ENCODE measurements at places on chromosomes 3 and 15.

DNA sequence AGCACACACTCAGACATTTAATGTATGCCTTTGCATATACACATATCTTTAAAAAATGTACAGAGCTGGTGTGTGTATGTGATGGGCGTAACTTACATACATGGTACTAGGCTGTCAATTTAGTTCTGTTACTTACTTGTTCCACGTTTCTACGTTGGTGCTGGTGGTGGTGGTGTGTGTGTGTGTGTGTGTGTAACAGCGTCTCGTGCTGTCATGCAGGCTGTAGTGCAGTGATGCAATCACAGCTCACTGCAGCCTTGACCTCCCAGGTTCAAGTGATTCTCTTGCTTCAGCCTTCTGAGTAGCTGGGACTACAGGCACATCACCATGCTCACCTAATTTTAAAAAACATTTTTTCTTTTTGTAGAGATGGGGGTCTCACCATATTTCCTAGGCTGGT is 64.2 kb downstream of the ISG20 start:
- DNase-seq, result no peak

DNA sequence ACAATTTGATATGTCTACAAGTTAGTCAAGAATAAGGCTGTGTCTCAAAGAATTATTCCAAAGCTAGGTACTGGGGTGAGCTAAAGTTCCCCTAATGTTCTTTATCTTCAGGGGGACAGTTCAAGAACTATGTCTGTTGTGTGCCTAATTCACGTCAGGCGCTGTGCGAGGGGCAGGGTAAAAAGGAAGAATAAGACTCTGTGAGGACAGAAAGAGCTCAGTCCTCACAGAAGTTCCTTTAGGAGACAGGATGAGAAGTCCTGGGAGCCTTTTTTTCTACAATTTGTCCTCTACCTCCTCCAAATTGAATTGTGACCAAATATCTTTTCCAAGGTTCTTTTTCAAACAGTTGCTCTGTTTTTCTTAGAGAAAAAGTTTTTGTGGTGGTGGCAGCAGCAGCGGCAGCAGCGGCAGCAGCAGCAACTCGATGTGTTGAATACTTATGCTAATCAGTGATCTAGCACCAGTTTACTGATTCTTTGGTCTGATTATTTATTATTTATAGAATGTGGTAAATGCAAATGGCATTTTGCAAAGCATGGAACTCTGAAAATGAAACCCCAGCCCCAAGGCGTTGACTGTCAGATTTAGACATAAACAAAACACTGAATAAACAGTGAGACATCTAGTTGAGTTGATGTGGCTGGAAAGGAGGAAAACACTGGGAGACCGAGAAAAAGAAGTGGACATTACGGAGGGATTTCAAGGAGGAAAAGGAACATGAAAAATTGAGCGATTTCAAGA is 88.6 kb downstream of the GTPBP8 start:
- no peak for DNase-seq

DNA sequence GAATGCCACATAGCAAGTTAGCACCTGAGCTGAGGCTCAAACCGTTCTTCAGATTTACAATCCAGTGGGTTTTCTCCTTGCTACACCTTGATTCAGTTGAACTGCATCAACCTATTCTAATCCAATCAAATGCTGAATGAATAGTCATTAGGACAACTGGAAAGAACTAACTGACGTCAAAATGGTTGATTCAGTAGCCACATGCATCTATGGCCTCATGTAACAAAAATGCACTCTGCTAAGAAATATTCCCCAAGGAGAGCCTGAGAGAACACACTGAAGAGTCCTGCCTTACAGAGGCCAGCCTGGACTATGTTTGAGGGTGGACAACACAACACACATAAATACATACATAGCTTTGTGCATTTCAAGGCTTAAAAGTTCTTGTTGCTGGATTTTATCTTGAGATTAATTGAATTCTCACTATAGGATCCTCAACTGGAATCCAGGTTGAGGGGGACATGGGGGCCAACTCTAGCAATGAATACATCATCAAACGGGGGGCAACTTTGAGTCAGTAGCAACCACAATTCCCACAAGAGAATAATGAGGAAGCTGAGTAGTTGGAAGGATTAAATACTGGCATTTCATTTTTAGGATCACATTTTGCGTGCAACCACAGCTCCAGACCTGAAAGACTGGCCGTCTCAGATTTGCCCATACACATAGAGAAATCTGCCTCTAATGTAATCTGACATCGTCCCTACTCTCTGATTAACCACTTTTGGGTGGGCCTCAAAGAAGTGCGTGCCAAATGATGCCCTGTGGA is 280.2 kb upstream of the ICE2 start:
- no peak for DNase-seq

DNA sequence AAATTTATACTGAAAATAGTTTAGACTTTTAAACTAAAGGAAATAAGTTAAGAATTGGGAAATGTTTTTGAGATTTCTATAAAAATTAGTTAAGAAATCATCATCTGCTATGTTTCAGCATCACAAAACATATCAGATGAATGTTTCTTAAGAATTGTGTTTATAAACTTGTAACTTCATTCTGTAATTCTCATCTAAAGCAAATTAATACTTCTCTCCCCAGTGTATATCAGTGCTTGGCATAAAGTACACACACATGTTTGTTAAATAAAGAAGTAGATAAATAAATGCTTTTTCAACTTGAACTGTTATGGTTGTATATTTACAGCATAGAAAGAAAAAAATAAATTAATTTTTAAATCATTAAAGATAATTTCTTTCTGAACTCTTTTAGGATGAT is 245.9 kb upstream of the SLITRK3 start:
- no peak for DNase-seq

- no peak for DNase-seq
Measured at GRCh38 chr3:189790658-189791057, 159.5 kb downstream of the TP63 start.

DNA sequence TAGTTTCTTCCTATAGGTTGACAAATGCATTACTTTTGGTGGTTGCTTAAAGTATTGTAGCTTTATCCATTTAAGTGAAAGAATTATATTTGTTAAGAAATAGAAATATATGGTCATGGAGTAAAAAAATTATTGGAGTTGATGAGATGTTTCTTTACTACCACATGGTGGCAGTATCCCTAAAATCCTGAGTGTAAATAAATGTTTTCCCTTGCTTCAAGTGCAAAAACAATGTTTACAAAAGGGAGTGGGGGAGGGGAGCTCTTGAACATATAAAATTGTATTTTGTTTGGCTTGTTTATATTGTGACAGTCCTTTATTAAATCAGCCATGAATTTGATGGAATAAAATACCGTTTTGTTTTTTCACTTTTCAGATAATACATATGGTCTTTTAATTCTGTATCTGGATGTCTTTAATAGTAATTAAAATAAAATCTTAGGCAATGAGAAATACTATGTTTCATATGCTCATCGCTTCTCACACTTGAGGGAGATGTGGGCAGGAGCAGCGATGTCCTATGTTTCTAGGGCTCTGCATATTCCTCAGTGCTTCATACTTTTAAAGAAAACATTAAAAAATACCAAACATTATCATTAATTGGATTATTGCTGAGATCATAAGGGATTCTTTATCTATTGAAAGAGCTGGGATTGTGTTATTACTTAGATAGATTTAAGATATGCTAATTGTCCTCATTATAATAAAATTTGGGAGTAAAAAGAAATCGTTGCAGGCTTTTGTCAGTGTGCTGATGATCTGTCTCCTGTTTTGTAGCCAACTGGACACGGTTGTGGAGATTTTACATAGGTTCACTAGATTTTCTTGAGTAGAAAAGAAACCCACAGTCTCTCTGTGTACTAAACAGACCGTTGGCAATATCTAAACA is 349.7 kb downstream of the TUSC7 start:
- DNase-seq, result no peak

DNA sequence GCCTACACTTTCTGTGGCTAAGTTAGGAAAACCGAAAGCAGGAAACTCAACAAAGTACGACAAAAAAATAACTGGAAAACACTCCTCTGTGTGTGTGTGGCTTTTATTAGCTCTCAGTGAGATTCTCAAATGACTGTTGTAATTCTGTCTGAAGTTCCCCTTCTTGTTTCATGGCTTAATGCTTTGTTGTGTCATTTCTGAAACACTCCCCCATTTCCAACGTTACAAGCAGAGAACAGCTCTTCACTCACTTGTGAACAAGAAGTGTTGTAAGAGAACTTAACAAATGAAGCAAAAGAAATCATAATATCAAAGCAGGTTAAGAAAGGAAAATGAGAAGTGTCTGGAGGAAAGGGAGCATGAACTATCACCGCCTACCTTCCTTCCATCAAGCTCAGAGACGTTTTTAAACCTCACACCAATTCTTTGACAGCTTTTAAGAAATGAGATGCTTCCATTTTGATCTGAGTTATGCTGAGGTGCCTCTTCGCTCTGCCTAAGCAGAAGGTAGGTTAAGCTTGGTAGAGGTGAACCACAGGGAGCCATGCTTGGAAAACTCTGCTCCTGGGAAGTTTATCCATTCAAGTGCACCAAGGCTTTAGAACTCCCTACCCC is 12.4 kb upstream of the SEC62 start:
- DNase-seq, result no peak

DNA sequence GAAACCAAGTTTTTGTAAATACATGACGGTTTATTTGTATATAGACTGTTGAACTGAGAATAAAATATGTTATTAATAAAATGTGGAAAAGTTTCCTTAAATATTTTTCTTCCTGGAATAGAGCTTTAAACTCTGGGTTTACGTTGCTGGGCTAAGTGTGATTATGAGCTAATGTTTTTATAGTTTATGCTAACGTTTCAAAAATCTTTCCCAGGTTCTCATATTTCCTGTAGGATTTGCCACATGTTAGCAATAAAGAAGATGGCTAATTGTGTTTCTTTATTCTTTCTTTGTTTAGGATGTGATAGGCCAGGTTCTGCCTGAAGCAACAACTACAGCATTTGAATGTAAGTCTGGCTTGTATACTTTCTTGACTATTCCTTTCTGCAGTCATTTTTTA is 7.2 kb downstream of the MAP2K5 start:
- no peak for DNase-seq
